H1 (cell line): ENCODE measurements at places on chromosomes 1 and 21. TPM values are rescaled to one million over a fixed set of nuclear protein-coding genes. Genes with fewer than 3 reads are reported as not detected.
A peak's percentile ranks its signal among the peaks of the same experiment; 100 is the strongest.

Gene DIO1
- total RNA-seq = not detected in 2 replicates

Gene PTPRF
- 221 and 231 TPM in 2 replicates for total RNA-seq

Gene CACNA1E
- total RNA-seq = 1.3 and 2.6 TPM in 2 replicates

GRCh38 chr1:18580691-18581419 is 49.8 kb upstream of the PAX7 start:
- no peak overlapping the region for H3K27ac ChIP-seq
- DNase-seq = no peak
- no peaks in the 10 kb centered on the region for H3K4me1 ChIP-seq
- H3K36me3 ChIP-seq = no peaks in the 10 kb centered on the region

- H3K36me3 ChIP-seq = no peaks in the 10 kb centered on the region
- DNase-seq = no peak
- H3K4me1 ChIP-seq = no peaks in the 10 kb centered on the region
- no peaks in the 10 kb centered on the region for H3K27me3 ChIP-seq
- no peak overlapping the region for H3K27ac ChIP-seq
- no peak overlapping the region for H3K4me3 ChIP-seq
Measured at GRCh38 chr1:227156520-227156919, 161.8 kb downstream of the CDC42BPA start.

DNA sequence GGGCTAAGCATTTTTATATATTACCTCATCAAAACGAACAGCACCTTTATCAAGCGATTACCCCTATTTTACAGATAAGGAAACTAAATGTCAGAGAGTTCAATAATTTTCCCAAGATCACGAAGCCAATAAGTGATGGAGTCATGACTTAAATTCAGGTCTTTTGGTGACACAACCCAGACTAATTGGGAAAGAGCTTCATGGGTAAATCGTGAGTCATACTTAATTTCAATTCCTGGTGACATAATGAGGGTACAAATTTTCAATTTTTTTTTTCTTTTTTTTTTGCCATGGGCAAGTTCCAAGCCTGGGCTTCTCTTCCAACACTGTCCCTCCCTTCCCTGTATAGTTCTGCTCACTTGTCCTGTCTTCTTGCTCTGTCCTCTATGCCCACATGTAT is 30.1 kb upstream of the IL10 start:
- no peak overlapping the region for H3K4me3 ChIP-seq
- no peaks in the 10 kb centered on the region for H3K36me3 ChIP-seq
- H3K27ac ChIP-seq = no peak overlapping the region
- H3K4me1 ChIP-seq = no peaks in the 10 kb centered on the region
- DNase-seq = no peak

- H3K4me1 ChIP-seq = no peaks in the 10 kb centered on the region
- H3K36me3 ChIP-seq = peaks cover 2% of the 10 kb centered on the region; the same call in 1 of the 2 replicates
- no peak overlapping the region for H3K27ac ChIP-seq
- no peaks in the 10 kb centered on the region for H3K27me3 ChIP-seq
- no peak for DNase-seq
Measured at GRCh38 chr1:117883616-117884015, 45.8 kb downstream of the GDAP2 start.

- no peaks in the 10 kb centered on the region for H3K4me1 ChIP-seq
- no peaks in the 10 kb centered on the region for H3K27me3 ChIP-seq
- H3K4me3 ChIP-seq = no peak overlapping the region
- no peak overlapping the region for H3K27ac ChIP-seq
- no peak for DNase-seq
Measured at GRCh38 chr1:16321176-16321867, 31.0 kb downstream of the FBXO42 start.

DNA sequence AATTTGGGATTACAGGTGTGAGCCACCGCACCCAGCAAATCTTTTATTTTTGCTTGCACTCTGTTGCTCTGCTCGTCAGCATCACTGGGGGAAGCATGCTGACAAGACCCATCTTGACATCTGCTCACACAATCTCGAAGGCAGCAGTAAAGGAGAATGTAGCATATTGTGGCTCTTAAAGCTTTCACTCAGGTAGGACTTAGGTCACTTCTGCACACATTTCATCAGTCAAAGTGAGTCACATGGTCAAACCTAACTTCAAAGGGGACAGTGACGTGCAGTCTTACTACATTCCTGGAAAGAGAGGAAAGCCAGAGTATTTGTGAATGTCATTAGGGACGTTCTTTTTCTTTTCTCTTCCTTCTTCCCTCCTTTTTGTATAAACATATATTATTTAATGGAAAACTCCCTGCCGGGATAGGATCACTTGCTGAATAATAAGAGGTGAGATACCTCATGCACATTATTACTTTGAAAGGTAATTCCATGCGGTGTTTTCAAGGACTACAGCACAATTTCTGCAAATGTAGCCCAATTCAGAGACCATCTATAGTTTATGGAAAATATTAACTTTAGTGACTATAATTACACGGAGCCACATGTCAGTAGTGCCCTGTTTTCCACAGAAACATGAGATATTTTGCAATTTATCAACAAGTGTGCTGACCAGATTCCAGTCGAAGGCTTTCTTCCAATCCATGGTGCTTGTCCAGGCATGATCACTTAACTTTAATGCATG is 19.3 kb upstream of the ACBD6 start:
- H3K27ac ChIP-seq = no peak overlapping the region
- no peaks in the 10 kb centered on the region; the same call in 1 of the 2 replicates for H3K4me1 ChIP-seq
- no peaks in the 10 kb centered on the region for H3K27me3 ChIP-seq
- DNase-seq = no peak
- H3K36me3 ChIP-seq = no peaks in the 10 kb centered on the region

DNA sequence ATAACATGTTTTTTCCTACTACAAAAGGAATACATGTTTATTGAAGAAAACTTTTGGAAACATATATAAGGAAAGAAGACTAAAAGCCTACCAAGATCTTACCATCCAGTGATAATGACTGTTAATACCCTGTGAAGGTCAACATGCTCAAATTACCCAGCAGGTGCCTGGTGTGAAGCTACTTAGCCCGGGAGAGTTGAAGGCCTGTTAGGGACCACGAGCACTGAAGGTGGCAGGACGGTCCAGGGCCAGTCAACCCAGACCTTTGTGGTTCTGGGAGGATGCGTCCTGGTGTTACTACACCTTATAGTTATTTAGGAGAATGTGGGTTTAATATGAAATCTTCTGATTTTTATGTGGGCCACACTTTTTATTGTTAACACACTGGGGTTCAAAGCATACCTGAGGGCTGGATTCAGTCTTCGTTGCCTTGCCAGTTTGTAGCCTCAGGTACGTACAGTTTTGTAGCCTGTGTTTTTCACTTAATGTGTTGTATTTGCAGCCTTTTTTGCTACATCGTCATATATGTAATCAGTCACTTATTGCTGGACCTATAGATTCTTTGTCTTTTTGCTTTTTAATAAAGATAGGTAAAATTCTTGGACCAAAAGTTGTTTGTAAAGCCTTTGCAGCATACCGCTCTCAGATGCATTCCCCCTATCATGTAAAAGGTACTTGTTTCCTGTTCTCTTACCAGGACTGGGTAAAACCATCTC is 9.8 kb downstream of the ITSN1 start:
- no peaks in the 10 kb centered on the region for H3K36me3 ChIP-seq
- no peak overlapping the region for H3K4me3 ChIP-seq
- peaks cover 4% of the 10 kb centered on the region for H3K4me1 ChIP-seq
- DNase-seq = no peak

- H3K4me1 ChIP-seq = no peaks in the 10 kb centered on the region
- no peaks in the 10 kb centered on the region for H3K36me3 ChIP-seq
- no peak overlapping the region for H3K4me3 ChIP-seq
- H3K27ac ChIP-seq = no peak overlapping the region
- peaks cover under 1% of the 10 kb centered on the region; the same call in 1 of the 2 replicates for H3K27me3 ChIP-seq
- no peak for DNase-seq
Measured at GRCh38 chr1:46510341-46510997, 20.8 kb downstream of the DMBX1 start.

GRCh38 chr1:211900441-211900840 is 69.9 kb upstream of the LPGAT1 start:
- no peaks in the 10 kb centered on the region for H3K27me3 ChIP-seq
- H3K27ac ChIP-seq = no peak overlapping the region
- DNase-seq = no peak

DNA sequence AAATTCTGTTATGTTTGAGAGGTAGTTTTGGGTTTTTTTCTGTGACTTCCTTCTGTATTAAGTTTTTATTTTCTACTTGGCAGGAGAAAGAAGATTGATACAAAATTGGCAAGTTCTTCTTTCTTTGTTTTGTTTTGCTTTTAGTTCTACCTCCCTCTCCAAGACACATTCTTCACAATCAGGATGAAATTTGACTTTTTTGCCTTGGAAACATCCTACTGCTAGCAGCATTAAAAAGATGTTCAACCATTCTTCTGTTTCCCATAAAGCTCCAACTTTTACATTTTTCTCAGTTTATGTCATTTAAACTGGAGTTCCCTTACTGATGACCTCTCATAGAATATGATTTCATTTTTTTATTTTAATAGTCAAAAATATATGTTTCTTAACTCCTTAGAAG is 234.8 kb downstream of the NCAM2 start:
- no peaks in the 10 kb centered on the region for H3K36me3 ChIP-seq
- no peak overlapping the region for H3K27ac ChIP-seq
- DNase-seq = no peak
- H3K27me3 ChIP-seq = no peaks in the 10 kb centered on the region
- H3K4me3 ChIP-seq = no peak overlapping the region

GRCh38 chr1:77395051-77395450 is 113.2 kb downstream of the AK5 start:
- no peaks in the 10 kb centered on the region for H3K27me3 ChIP-seq
- H3K4me3 ChIP-seq = no peak overlapping the region
- no peaks in the 10 kb centered on the region for H3K36me3 ChIP-seq
- H3K27ac ChIP-seq = no peak overlapping the region

DNA sequence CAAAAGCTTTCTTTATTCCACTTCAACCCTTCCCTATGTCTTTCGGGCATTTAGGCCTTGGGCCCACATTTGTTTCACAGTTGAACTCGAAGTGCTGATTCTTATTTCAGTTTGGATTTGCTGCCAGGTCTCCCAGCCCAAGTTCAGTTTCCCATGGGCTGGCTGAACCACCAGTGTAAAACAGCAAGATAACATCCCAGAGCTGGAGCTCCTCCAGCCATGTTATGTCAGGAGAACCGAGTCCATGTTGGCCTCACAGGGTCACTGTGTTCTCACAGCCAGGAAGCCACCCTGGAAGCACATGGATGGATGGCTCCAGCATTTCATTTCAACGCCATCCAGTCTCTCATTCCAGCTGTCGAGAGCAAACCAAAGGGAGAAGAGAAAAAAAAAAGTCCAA is 45.2 kb upstream of the RXRG start:
- H3K4me3 ChIP-seq = no peak overlapping the region
- H3K36me3 ChIP-seq = no peaks in the 10 kb centered on the region
- no peaks in the 10 kb centered on the region for H3K27me3 ChIP-seq

GRCh38 chr1:21937372-21938121 is 437 bp upstream of the HSPG2 start:
- no peak overlapping the region for H3K27ac ChIP-seq
- peaks cover 33% of the 10 kb centered on the region for H3K4me1 ChIP-seq
- no peak for DNase-seq
- peak overlapping the region; percentile 27 for H3K4me3 ChIP-seq
- H3K27me3 ChIP-seq = no peaks in the 10 kb centered on the region

- no peaks in the 10 kb centered on the region for H3K27me3 ChIP-seq
- H3K4me1 ChIP-seq = no peaks in the 10 kb centered on the region
- DNase-seq = no peak
- no peak overlapping the region for H3K27ac ChIP-seq
- H3K4me3 ChIP-seq = no peak overlapping the region
Measured at GRCh38 chr1:115182012-115182715, 92.9 kb upstream of the TSPAN2 start.

DNA sequence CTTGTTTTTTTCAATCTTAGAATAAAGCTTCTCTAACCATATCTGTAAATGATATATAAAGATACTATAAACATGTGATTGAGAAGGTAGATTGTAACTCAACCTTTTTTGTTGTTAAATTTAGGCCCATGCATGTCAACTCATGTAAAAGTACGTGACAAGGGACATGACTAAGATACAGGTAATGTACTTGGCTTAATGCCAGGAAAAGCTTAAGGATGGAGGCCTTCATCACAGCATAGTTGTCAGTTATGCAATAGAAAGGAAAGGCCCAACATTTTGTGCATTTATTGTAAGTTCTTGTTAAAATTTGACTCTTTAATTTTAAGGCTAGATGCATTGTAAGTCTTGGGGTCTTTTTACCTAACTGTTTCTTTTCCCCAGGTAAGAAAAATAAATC is 305.1 kb downstream of the LTN1 start:
- H3K4me1 ChIP-seq = no peaks in the 10 kb centered on the region; the same call in 1 of the 2 replicates
- no peaks in the 10 kb centered on the region for H3K36me3 ChIP-seq
- no peak for DNase-seq
- peaks cover 1% of the 10 kb centered on the region for H3K27me3 ChIP-seq
